ENCODE measurements at places on chromosomes 3 and 15.

- DNase-seq: no peak
Observed at GRCh38 chr3:114928989-114929640, 218.0 kb downstream of the ZBTB20 start.

GRCh38 chr3:114406922-114407321 is 113.1 kb downstream of the TIGIT start:
- DNase-seq: no peak

- no peak for DNase-seq
Observed at GRCh38 chr3:152811974-152812760, 22.8 kb upstream of the P2RY1 start.

DNA sequence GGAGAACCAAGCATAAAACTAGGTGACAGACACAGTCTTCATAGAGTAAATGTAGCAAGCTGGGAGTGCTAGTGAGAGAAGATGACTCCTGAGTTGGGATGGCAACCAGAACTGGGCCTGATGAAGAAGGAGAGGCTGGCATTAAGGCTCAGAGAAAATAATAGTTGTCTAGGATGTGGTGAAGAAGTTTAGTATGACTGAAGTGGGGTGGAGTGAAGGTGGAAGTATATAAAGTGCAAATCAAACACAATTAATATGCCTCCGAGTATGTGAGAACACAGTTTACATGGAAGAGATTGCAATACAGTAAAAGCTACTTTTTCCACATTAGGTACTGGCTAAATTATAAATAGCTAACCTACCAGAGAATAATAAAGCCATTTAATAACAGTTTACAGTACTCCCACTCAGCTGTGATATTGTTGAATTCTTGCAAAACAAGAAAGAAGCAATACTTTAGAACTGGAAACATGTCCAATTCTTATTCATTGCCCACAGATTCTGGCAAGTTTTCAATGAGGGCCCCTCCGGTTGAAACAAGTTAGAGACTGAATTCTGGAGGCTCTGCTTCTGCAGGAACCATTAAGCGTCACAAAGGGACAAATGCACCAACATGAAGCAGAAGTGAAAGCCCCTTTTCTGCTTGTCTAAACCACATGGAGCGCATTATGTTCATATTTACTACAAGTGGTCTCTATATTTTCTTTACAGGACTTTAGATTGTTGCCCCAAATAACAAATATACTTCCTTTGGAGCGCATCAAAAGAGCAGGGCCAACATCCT is 243.7 kb downstream of the SLC9A9 start:
- DNase-seq: no peak

GRCh38 chr15:42364529-42364928 is 5.2 kb downstream of the CAPN3 start:
- no peak for DNase-seq
